Activated CD4-positive, alpha-beta T cell treated with anti-CD3 and anti-CD28 coated beads, Interleukin-2, amount 50 U/mL, for 24 hours (primary cell): ENCODE measurements at places on chromosomes 1 and 21.

DNA sequence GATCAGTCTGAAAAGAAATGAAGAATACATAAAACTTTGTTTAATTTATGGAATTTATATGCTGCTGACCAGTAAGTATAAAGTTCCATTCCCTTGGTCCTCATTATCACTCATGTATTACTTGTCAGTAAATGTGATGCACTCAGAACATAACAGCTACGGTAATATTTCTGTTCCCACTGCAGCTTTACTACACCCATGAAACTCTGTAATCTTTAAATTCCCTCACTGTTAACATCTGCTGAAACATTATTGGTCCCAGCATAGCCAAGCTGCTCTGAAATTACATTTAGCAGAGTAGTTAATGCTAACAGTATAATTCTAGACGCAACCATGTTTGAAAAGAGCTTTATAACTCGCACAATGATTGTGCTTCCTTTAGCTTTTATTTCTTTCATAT, 238.4 kb downstream of the GPATCH2 start:
- DNase-seq: no peak

- DNase-seq: no peak
Observed at GRCh38 chr1:223266632-223267172, 97.3 kb downstream of the SUSD4 start.

GRCh38 chr1:204278958-204279357, 65.2 kb upstream of the GOLT1A start:
- DNase-seq: no peak

GRCh38 chr1:241976229-241976628, 18.7 kb downstream of the BECN2 start:
- DNase-seq: no peak

DNA sequence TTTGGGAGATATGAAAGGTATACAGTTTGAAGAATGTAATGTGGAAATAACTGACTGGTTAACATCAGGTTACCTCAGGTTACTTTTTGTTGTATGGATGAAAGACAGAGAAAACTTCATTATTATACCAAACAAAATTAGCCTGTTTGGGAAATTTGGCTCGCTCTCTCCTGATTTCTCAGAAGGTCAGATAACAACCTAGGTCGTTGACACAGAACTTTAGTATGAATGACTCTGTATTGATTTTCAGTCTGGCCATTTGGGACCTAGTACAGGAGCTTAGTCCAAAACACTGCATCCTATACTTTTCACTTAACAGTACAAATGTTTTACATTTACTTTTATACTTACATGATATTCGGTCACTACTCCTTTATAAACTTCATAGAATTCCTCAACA, 128.3 kb downstream of the ATP1B1 start:
- no peak for DNase-seq
